Activated naive CD4-positive, alpha-beta T cell treated with anti-CD3 and anti-CD28 coated beads, Interleukin-2, amount 10 ng/mL, durations not matched to agents 5 hours and 36 hours (primary cell): ENCODE measurements at places on chromosomes 2 and 18. TPM values are rescaled to one million over a fixed set of nuclear protein-coding genes. Genes with fewer than 3 reads are reported as not detected.

Gene OSR1
- not detected for total RNA-seq

Gene ANKRD36
- 53.7 TPM for total RNA-seq

Gene C2orf72
- total RNA-seq: 0.65 TPM

Gene SGPP2
- 0.38 TPM for total RNA-seq

Gene HOXD4
- not detected for total RNA-seq

Gene CPS1
- not detected for total RNA-seq

Gene FSHR
- not detected for total RNA-seq

Gene RAD51AP2
- total RNA-seq: not detected

Gene INPP1
- total RNA-seq: 5.4 TPM

Gene GEN1
- total RNA-seq: 27.1 TPM

Gene AGXT
- not detected for total RNA-seq

Gene PRKAG3
- total RNA-seq: not detected

Gene TNFAIP6
- total RNA-seq: not detected

Gene LRATD1
- total RNA-seq: not detected

Gene SETBP1
- 3.1 TPM for total RNA-seq

Gene SCN1A
- not detected for total RNA-seq

Gene DSG1
- not detected for total RNA-seq

Gene PJVK
- total RNA-seq: 2.2 TPM

Gene CFAP210
- not detected for total RNA-seq

Gene GIGYF2
- 65.6 TPM for total RNA-seq

Gene HOXD8
- total RNA-seq: not detected

Gene TMEM169
- total RNA-seq: 2.9 TPM

Gene GPR155
- total RNA-seq: 43.8 TPM

Gene ITGA4
- total RNA-seq: 207 TPM

Gene ARHGAP15
- total RNA-seq: 170 TPM

Gene FLACC1
- total RNA-seq: 5.5 TPM

Gene MARCHF4
- not detected for total RNA-seq

Gene RNF149
- total RNA-seq: 105 TPM

Gene C2orf15
- 0.79 TPM for total RNA-seq
